ENCODE measurements at places on chromosomes 7 and 10.

- no peak for DNase-seq
Measured at GRCh38 chr7:7177044-7177517, 5.3 kb upstream of the C1GALT1 start.

- DNase-seq: no peak
Measured at GRCh38 chr10:67141300-67141699, 215.5 kb downstream of the LRRTM3 start.

GRCh38 chr10:126502441-126502840, 114.2 kb upstream of the ADAM12 start:
- no peak for DNase-seq

- no peak for DNase-seq
Measured at GRCh38 chr10:112732277-112732921, 217.6 kb upstream of the TCF7L2 start.

GRCh38 chr10:69232252-69232651, 12.1 kb downstream of the HKDC1 start:
- DNase-seq: no peak

- no peak for DNase-seq
Measured at GRCh38 chr7:101702362-101702850, 73.3 kb upstream of the MYL10 start.

DNA sequence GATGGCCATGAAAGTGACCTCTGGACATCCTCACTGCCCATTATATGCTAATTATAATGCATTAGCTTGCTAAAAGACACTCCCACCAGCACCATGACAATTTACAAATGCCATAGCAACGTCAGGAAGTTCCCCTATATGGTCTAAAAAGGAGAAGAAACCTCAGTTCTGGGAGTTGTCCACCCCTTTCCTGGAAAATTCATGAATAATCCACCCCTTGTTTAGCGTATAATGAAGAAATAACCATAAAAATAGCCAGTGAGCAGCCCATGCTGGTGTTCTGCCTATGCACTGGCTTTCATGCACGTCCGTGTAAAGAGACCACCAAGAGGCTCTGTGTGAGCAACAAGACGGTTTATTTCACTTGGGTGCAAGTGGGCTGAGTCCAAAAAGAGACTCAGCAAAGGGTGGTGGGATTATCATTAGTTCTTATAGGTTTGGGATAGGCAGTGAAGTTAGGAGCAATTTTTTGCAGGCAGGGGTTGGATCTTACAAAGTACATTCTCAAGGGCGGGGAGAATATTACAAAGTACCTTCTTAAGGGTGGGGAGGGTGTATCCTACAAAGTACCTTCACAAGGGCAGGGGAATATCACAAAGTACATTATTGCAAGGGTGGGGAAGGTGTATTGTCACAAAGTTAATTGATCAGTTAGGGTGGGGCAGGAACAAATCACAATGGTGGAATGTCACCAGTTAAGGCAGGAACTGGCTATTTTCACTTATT, 45.6 kb downstream of the LBX1 start:
- no peak for DNase-seq

- DNase-seq: no peak
Measured at GRCh38 chr10:63236113-63236935, 103.2 kb downstream of the NRBF2 start.

DNA sequence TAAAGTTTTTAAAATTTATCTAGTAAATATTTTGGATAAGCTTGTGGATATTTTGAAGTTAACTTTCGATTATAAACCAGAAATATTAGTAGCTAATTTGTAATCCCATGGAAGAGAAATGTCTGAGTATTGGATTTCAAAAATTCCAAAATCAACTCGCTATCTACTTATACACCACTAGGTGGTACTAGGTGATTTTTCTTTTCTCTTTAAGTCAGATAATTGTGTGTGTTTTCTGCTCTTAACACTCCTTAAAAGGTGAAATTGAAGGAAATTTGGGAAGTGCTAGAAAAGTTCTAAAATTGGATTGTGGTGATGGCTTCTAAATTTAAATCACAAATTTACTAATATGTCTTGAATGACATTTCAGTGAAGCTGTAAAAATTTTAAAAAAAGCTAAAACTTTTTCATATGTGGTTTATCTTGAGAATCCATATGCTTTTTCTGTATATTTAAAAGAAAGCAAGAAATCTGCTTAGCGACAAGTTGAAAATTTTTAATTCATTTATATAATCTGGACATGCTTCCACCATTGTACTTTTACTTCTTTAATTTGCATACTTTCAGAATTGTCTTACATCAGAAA, 90.2 kb downstream of the IPMK start:
- DNase-seq: no peak

GRCh38 chr7:48084727-48085432, 4.2 kb upstream of the UPP1 start:
- DNase-seq: no peak

GRCh38 chr7:137970253-137970975, 31.5 kb downstream of the CREB3L2 start:
- no peak for DNase-seq

GRCh38 chr10:69629897-69630650, at the start of gene FAM241B:
TSS of gene FAM241B (plus strand) at chr10:69630247. CDS start at chr10:69631744, 1,497 bp downstream.
- DNase-seq: no peak

- DNase-seq: no peak
Measured at GRCh38 chr10:30052062-30052461, 7.3 kb downstream of the JCAD start.

- no peak for DNase-seq
Measured at GRCh38 chr10:71459513-71459912, 62.8 kb downstream of the CDH23 start.

GRCh38 chr7:36784991-36785940, 61.0 kb upstream of the AOAH start:
- no peak for DNase-seq

DNA sequence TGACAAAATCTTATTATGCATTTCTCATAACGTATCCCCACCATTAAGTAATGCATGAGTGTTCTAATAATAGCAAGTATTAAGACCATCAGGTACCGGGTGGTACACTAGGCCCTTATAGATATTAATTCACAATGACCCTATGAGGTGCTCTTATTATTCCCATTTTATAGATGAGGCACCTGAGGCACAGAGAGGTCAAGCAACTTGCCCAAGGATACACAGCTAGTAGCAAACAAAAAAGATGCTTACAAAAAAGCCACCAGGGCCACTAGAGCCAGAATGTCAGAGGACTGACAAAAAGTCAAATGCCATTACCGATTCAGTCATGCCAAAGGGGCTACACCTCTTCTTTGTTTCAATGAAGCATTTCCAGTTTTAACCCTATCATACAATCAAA, 5.9 kb downstream of the RSU1 start:
- no peak for DNase-seq

DNA sequence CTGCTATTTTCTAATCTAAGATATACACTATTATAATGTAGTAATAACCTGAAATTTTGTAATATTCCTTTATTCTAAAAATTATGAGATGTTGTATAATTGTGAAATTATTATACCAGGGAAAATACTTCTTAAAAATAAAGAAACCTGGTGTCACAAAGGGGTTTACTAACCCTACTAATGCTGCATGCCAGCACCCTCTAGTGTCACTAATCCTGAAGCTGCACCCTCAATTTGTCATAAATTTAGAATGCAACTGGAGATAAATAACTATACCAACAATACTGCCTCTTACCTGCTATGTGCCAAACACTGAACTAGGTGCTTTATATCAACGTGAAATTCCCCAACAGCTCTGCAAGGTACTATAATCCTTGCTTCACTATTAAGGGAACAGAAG, 30.8 kb downstream of the TM9SF3 start:
- no peak for DNase-seq
